ENCODE measurements at places on chromosomes 6 and 20.

- no peak for DNase-seq
These were observed 2.2 kb downstream of the PHACTR3 start for GRCh38 chr20:59606566-59606965.

DNA sequence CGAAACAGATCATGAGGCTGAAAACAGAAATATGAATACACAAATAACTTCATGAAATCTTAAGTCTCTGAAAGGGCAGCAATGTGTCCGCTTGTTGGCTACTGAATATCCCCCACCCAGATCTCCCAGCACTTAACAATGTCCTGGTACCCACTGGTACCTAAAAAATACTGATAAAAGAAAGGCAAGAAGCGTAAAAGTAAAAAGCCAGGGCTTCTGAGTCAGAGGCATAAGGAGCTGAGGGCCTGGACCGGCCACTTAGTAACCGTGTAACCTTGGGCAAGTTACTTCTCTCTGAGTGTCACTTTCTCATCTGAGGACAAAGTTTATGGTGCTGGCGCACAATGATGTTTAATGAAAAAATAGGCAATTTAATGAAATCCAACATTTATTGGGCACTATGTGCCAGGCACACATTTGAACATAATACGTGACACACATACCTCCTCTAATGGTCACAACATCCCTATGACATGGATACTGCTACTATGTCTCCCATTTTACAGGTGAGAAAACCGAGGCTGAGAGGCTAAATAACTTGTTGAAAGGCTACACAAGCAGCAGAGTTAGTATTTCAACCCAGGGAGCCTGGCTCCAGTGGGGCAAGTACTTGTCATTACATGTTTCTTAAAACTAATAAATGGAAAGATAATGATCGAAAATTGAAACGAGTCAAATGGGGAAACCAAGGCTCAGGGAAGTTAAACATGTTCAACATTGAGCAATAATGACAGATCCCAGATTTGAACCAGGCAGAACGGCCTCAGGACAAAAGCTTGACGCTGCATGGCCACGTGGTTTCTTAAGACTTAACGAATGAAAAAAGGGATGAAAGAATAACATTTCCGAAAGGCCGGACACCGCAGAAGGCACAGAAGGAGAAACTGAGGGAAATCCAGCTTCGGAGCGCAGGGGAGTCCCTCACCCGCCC lies 828 bp downstream of the TP53RK start:
- DNase-seq = no peak

DNA sequence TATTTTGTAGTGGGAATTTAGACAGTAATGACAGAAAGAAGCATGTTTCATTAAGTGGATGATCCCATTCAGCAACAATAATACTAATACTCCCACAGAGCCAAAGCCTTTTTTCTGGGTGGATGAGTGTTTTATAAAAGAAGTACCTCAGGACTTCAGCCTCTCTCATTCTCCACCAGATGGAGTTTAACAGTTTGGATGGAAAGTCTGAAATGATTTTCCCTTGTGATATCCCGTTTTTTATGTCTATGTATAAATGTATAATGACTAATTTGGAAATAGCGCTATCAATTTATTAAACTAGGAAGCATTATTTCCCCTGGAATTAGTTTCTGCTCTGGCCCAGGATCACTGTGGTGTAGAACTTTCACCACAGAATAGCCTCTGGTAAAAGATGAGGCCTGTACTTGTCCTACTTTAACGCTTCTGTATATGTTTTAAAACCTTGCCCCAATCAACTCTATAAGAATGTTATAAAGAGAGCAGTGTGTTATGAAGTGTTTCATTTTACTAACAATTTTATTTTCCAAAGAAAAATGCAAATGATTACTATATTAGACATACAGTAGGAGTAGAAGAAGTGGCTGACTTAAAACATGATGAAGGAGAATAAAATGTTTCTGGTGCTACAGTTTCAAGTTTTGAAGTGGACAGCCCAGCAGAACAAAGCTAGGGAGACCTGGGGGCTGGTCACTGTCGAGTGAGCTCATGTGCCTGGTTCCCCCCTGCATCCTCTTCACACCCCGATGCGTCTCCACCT lies 135.6 kb downstream of the HIVEP1 start:
- DNase-seq = no peak

- no peak for DNase-seq
These were observed 11.8 kb downstream of the ENPP1 start for GRCh38 chr6:131819572-131820124.

GRCh38 chr6:115766745-115767462 lies 293.8 kb downstream of the FRK start:
- no peak for DNase-seq

- no peak for DNase-seq
These were observed 67.5 kb upstream of the COL21A1 start for GRCh38 chr6:56314683-56315523.

DNA sequence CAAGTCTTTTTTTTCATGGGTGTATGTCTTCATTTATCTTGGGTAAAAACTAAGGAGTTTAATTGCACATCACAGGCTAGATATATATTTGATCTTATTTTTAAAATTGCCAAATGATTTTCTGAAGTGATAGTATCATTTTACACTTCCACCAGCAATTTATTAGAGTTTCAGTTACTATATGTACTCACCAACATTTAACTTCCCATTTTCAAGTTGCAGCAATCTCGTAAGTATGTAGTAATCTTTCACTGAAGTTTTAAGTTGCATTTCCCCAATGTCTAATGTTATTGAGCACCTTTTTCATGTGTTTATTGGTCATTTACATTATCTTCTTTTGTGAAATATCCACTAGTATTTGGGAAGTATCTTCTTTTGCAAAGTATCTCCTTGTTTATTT lies 277.4 kb upstream of the CNR1 start:
- DNase-seq = no peak

DNA sequence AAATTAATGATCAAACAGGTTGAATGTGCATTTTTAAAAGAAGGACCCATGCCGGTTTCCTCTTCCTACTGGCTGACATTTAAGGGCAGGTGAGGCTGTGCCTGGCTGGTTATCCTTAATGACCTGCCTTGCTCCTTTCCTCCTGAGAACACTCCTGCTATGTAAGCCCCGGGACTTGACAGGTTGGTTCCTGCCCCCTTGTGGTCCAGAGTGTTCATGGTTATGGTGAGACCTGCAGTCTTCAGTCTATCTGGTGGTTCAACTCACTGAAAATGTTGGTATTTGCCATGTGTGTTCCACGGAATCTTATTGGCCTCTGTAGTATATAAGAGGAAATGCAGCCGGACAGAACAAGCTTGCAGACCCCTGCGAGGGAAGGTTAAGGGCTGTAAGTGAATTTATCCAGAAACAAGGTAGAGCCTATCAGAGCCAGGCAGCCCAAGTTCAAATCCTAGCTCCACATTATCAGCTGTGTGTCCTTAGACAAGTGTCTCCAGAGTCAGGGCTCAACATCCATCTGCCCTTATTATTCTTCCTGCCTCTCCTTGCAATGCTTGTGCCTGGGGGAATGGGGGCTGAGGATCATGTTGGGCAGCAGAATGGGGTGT lies 5.2 kb upstream of the BPIFA3 start:
- no peak for DNase-seq

DNA sequence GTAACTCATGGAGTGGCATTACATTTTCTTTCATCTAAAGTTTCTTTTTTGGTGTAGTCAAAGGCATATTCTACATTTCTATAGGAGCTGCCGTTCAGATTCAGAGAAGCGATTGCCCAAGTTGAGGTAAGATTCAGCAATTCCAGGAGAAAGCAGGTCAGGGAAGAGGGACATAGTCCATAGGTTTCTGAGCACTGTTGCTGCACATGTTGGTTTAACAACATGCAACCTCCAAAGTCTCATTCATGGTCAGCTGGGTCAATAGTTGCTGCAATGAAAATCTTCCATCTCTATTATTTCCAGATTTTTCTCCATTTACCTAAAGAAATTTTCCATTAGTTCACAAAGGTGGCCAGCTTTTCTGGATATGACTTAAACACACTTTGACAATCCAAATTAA lies 682.3 kb upstream of the MAN1A1 start:
- DNase-seq = no peak

- peak; percentile 64 for DNase-seq
These were observed 381.0 kb upstream of the ARID1B start for GRCh38 chr6:156396068-156396771.

DNA sequence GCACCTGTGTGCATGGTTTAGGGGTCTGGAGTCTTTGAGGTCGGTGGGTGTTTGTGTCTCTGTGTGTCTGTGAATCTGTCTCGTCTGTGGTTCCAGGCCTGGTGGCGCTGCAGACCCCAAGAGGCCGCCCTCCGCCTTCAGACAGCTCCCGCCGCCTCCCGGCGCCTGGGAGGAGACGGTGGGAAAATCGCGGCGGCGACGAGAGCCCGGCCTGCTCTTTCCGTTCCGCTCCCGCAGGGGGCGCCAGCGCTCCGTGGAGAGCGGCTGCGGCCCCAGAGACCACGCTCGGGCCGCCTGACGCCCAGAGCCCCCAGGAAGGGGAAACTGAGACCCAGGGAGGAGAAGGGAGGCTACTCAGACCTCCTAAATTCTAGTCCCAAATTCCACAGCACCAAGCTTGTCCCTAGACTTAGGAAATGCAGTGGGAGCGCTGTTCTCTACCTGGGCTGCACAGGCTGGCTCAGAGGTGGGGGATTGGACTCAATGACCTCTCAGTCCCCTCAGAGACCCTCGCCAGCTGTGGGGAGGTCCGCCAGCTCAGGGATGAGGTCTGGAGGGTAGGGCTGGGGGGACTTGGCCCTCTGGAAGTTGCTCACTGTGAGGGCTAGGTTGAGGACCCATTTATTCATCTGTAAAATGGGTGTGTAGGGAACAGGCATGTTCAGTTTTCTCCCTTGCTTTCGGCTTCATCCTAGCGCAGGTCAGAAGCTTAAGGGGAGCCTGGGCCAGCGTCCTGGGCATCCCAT lies 36.9 kb upstream of the BLCAP start:
- DNase-seq = peak; percentile 37

DNA sequence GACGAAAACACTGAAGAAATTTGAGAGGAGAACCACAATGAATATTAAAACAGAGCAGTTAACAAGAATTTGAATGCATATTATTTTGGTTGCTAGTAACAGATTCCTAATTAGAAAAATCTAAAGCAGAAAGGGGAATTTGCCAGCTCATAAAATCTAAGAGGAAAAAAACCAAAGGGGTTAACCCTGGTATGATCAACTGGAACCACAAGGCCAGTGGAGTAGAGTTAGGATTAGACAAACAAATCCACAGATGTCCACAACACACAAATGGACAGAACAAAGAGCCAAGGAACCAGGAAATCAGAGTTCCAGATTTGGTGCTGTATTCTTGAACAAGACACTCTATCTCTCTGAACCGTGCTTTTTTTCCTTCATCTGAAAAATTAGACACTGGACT lies 195.0 kb downstream of the TASP1 start:
- no peak for DNase-seq

DNA sequence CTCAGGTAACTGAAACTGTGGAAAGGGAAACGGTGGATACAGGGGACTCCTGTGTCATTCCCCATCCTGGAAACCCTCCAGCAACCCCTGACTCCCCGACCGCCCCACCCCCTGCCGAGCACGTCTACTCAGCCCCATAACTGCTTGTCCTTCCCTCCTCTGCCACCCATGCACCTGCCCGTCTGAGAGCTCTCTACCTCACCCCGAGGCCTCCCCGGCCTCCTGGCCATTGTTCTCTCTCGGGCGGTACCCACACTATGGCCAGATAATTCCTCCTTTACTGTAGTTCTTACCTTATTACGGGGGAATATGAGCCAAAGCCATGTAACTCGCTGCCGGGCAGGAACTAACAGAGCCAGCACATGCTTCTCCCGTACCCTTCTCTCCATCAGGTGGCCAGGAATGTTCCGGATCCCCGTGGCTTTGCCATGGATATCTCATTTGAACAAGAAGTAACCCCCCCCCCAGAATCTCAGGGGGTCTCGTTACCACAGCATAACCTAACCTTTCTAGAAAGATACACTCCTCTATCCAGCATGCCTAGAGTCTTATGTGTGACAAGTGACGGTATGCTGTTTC lies 4.8 kb upstream of the IRF4 start:
- no peak for DNase-seq

DNA sequence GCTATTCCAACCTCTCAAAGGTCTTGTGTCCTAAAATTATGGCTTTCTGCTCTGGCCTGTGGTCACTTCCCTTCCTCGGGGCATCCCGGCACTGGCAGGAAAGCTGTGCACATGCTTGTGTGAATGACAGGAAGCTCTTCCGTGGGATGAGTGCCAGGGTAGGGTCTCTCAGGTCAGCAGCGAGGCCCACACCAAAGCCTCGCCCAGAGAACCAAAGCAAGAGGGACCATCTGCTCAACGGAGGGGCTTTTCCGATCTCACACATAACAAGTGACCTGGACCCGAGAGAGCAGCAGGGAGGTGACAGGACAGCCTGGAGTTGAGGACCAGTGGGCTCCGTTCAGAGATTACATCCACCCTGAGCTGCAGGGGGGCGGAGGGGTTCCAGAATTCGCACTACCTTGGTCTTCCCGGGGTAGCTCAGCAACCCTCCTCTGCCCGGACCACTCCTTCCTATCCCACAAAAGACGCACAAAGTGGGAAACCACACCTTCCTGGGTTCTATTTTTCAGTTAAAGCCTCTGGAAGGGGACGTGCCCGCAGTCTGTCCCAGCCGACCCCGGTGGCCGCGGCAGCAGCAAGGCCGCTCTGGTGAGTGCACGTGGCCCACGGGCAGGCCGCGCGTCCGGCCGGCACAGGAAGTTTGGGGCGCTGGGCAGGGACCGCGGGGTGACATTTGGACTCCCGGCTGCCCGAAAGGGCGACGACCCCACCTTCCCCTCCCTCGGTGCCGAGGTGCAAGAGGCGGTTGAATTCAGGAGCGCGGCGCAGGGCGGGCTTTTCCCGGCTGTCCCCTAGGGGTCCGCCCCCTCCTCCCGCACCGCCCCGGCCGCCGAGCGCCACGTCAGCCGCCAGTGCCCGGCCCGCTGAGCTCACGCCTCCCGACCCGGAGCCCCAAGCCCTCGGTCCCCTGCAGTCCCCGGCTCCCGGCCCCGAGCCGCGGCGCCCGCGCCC lies 988 bp downstream of the TXNDC5 start:
- no peak for DNase-seq

GRCh38 chr6:34901930-34902329 lies 12.9 kb downstream of the ANKS1A start:
- DNase-seq = no peak

- DNase-seq = no peak
These were observed 117.9 kb upstream of the THBS2 start for GRCh38 chr6:169371344-169372127.

GRCh38 chr6:131122516-131122915 lies 12.8 kb upstream of the AKAP7 start:
- DNase-seq = no peak

DNA sequence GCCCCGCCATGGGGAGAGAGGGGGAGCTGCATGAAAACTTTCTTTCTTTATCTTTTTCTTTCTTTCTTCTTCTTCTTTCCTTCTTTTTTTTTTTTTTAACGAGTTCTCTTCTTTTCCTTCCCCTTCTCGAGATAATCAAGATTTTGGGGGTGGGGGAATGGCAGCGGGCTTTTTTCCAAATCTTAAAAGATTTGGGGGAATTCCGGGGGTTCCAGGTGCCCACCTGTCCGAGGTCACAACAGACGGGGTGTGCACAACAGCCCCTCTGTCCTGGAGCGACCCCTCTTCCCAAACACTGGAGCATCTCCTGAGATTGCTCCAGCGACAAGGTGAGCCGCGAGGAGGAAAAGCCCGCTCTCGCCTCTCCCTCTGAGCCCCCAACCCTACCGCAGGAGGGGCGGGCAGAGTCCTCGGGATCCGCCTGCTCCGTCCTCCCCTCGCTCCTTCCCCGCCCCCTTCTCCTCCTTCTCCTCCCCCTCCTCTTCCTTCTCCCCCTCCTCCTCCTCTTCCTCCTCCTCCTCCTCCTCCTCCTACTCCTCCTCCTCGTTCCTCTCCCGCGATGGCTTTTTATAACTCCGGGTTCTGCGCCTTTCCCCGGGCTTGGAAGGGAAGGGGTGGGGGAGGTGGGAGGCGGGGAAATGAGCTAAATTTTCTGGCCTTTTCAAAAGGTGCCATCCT lies 689 bp upstream of the KCNB1 start:
- no peak for DNase-seq

GRCh38 chr6:157728183-157728881 lies 94.7 kb upstream of the SNX9 start:
- no peak for DNase-seq
